ENCODE measurements at places on chromosomes 5 and 9.

GRCh38 chr5:151739395-151739794, 19.0 kb downstream of the ATOX1 start:
- no peak for DNase-seq

GRCh38 chr9:131539223-131539923, 6.0 kb upstream of the PRRT1B start:
- no peak for DNase-seq

- DNase-seq = no peak
Observed at GRCh38 chr5:96928931-96929708, 6.8 kb upstream of the LNPEP start.

DNA sequence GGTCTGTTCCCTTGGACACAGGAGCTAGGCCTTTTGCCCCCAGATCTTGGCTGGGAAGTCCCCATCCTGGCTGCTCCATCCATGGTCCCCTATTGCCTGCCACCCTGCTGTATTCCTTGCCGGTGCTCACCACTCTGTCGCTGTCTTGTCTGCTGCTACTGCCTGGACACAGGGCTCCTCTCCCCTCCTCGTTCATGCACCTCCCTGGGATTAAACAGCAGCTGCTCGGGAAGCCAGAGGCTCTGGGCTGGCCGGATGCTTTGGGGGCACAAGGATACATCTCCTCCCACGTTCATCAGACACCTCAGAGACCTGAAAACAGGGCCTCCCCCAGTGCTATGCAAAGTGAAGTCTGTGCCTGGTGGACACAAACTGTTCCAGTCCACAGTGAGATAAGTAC, 110.4 kb downstream of the ZNF354C start:
- DNase-seq = no peak

DNA sequence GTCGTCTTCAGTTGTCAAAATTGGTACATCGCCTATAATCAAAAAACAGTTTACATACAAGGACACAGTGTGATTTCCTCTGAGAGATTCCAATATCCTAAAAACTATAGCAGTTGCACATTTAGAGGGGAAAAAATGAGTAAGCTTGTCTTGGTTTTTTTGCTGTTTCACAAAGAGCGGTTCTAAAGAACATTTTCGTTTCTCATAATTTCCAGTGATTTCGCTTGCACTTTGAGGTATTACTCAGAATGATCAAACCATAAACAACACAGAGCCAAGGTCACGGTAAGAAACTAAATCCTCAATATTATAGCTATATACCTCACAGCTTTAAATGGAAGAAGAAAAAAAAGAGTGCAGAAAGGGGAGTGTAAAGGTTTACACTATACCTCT, 861 bp downstream of the MTX3 start:
- no peak for DNase-seq

GRCh38 chr9:113966394-113966793, 90.3 kb downstream of the ZNF618 start:
- no peak for DNase-seq

GRCh38 chr9:73229543-73229942, 77.9 kb downstream of the ANXA1 start:
- DNase-seq = no peak
